ENCODE measurements at places on chromosomes 3 and 15.

- no peak for DNase-seq
Measured at GRCh38 chr3:177665122-177665808, 468.0 kb upstream of the TBL1XR1 start.

- no peak for DNase-seq
Measured at GRCh38 chr3:177934001-177934891, 602.0 kb upstream of the KCNMB2 start.

- no peak for DNase-seq
Measured at GRCh38 chr15:76401285-76401684, 64.7 kb downstream of the ISL2 start.

DNA sequence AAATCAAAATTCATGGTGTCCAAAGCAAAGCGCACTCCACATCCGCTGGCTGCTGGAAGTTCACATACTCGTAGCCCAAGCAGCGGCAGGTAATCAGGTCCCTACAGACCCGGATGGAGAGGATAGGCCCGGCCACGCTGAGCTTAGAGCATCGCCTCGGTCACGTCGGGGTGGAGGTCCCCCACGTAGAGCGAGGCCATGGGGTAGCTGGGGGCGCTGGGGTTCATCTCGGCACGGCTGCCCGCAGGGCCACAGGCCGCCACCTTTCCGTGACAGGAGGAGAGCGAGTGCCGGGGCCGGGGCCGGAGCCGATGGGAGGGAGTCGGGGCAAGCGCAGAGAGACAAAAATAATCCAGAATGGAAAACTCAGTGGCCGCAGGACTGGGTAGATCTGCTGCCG, 16.1 kb upstream of the STRIT1 start:
- DNase-seq: no peak

DNA sequence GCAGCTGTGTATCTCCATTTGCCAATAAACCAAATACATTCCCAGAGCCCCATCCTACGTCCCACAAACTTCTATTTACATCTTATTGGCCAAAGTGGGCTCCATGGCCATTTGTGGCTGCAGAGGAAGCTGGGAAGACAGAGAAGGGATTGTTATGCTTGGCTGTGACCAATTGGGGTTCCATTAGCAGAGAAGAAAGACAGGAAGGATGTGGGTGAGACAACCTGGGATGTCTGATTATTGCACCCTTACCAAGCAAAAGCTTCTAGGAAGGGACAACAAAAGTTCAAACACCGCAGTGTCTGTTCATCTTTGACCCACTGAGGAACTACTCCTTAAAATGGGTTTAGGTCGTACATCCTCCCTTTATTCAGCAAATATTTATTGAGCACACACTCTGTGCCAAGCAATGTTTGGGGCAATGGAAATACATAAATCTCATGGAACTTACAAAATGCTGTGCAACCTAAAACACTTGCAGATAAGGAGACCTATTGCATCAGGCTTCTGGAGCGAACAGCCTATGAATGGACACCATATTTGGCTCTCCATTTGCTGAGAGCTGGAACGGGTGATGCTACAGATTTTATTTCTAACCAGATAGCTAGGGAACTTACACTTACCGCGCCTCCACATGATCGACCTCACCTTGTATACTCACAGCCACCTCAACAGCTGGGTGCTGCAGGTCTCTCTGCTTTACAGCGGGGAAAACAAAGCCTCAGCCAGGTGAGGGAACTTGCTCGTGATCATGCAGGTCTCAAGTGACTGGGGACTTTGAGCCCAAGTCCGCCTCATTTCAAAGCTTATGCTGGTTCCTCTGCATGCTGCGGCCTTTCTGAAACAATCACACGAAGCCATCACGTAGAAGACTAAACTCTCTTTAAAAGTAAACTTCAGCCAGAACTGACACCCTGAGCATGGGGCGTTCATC, 21.4 kb upstream of the NR2E3 start:
- DNase-seq: no peak

DNA sequence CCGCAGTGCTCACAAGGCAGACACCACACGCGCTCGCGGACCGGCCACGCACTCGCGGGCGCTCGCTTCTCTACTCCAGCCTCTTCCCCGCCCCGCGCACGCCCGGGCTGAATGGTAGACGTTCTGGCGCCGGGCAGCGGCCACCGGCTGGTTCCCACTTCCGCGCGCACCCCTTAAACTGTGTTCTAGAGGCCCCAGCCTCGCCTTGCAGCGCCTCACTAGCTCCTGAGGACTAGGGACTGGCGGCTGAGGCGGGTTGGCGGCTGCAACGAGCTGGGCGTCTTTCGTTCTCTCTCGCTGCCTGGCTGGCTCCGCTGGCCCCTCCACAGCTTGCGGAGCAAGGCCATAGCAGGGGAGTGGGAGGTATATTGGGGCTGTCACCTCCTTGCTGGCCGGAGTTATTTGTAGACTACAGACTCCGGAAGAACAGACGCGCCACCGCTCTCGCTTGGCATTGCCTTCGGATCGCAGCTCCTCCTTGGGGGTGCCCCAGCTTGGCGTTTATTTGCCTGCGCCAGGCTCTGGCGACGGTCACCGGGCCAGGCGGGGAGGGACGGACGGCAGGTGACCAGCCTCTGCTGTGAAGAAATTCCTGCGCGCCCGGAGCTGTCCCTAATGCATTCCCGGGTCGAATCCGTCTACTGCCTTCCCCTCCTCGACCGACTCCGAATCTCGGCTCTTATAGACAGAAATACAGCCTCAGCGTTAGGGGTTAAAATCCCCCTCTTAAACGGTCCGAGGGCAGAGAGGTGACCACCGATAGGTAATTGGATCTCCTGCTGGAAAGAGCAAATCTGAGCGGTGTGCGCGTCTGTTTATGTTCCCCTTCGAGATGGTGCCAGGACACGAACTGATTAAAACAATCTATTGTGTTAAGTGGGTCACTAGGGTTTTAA, 1.3 kb downstream of the GREM1 start:
- DNase-seq: no peak
